Caco-2 (cell line): ENCODE measurements at places on chromosomes 12 and 14.

DNA sequence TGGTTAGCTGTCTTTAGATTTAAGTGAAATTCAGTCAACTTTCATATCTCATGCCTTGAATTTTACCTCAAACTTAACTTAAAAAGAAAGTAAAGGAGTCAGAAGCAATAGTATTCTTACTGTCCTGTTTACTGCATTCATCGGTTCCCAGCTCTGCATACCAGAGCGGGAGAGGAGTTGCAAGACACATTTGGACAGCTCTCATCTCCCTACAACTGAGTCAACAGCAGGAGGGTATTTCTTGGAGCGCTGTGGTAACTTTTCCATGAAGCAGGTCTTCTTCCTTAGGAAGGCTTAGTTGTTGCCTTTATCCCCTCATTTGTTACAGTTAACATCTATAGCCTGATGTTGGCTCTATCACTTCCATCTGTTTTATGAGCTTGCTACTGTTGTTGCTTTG lies 65.1 kb downstream of the TRMT5 start:
- DNase-seq: no peak

GRCh38 chr14:39469094-39469710 lies 37.0 kb upstream of the FBXO33 start:
- DNase-seq: peak; percentile 40

GRCh38 chr12:46159309-46159901 lies 109.4 kb downstream of the SLC38A1 start:
- DNase-seq: no peak

DNA sequence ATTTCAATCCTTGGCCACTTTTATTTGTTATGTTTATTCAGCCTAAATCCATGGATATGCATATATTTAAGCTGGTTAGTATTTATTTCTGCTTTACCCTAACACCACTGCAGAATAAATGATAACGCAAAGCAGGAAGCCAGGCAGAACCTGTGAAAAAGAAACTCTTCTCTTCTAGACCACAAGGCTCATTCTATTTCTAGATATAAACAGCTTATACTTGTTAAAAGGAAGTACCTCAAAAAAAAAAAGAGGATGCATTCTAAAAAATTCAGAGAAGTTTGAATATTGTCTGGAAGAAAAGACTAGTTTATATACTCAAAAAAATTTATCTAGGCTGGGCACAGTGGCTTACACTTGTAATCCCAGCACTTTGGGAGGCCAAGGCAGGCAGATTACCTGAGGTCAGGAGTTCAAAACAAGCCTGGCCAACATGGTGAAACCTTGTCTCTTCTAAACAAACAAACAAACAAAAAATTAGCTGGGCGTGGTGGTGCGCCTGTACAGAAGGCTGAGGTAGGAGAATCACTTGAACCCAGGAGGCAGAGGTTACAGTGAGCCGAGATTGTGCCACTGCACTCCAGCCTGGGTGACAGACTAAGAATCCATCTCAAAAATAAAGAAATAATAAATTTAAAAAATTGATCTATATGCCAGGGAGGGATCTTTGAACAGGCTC lies 55.8 kb downstream of the GALNT4 start:
- no peak for DNase-seq

- no peak for DNase-seq
Observed at GRCh38 chr14:93533842-93534241, 103.1 kb downstream of the UNC79 start.

DNA sequence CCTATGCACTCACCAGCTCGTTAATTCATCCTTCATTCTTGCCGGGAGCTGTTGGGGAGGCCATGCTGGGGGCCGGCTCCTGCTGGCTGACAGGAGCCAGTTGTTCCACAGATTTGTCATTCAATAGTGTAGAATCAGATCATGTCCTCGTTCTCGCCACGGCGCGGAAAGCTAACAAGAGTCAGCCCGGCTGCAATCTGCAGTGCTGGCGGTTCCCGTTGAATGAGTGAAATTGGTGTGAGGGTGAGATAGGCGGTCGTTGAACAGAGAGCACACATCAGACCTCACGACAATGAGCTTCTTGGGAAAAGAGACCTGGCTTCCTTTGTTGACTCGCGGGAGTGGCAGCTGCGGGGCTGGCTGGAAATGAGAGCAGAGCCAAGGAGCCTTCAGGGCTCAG lies 57.5 kb downstream of the KIF26A start:
- DNase-seq: no peak

DNA sequence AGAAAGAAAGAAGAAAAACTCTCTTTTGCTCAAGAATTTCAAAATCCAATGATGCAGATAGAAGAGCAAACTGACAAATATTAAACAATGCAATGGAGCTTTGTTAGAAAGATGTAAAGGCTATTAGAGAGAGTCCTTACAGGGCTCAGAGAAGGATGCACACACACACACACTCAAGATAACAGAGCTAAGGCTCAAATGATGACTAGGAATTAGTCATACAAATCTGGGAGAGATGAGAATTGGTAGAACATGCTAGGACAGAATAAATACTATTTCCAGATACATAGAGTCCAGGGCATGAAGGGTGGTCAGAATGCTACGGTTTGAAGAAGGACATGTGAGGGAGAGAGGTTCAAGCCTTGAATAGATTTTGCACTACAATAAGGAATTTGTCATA lies 650.1 kb upstream of the MDGA2 start:
- DNase-seq: no peak

DNA sequence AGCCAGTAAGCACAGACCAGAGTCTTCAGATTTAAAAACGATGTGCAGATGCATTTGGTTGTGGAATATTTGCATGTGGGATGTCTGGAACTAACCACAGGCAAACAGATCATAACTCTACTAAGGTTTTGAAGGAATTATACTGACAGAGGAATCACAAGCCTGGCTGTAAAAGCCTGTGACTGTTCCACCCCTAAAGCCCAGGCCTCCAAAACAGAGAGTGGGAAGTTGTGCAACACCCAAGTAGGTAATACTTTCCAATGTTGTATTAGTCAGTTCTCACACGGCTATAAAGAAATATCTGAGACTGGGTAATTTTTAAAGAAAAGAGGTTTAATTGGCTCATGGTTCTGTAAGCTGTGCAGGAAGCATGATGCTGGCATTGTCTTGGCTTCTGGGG lies 68.1 kb upstream of the DCD start:
- no peak for DNase-seq

GRCh38 chr14:21205678-21206581 lies 50.1 kb upstream of the OR5AU1 start:
- no peak for DNase-seq

GRCh38 chr12:5292651-5293050 lies 139.3 kb upstream of the NTF3 start:
- DNase-seq: no peak

DNA sequence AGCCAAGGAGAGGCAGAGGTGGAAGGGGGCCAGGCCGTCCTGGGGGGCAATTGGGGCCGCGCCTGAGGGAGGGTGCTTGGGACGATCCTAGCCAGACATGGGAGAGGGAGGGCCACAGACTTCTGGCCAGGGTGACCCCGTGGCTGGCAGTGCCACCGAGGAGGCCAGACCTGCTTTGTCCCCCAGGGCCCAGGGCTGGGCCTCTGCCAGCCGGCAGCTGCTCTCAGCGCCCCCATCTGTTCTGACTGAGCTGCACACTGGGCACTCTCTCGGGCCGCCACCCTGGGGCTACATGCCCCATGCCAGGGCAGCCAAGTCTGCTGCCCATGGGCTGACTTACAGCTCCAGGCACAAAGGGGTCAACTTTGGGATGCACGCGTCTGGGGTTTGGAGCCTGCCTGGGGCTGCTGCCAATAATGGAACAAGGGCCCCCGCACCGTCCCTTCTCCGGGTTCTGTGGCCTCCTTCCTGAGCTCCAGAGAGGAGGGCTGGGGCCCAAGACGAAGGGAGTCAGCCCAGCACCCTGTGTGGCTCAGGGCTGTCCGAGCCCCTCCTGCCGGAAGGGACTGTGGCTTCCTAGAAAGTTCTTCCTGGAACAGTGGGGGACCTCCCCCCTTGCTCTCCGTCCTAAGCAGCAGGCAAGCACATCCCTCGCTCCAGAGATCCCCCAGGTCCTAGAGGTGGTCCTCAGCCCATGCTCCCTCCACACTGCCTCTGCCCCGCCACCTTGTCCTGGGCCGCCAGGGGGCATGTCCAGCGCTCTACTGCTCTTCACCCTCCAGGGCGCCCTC lies 1.1 kb downstream of the ADSS1 start:
- no peak for DNase-seq

DNA sequence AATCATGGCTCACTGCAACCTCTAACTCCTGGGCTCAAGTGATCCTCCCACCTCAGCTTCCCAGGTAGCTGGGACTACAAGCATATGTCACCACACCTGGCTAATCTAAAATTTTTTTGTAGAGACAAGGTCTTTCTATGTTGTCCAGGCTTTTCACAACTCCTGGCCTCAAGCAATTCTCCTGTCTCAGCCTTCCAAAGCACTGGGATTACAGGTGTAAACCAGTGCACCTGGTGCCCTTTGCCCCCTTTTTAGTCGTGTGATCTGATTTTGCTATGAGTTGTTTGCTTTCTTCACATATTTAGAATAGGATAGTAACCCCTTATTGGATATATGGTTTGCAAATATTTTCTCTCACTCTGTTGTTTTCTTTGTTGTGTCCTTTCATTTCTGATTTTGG lies 1.7 kb upstream of the RAD52 start:
- peak; percentile 90 for DNase-seq

DNA sequence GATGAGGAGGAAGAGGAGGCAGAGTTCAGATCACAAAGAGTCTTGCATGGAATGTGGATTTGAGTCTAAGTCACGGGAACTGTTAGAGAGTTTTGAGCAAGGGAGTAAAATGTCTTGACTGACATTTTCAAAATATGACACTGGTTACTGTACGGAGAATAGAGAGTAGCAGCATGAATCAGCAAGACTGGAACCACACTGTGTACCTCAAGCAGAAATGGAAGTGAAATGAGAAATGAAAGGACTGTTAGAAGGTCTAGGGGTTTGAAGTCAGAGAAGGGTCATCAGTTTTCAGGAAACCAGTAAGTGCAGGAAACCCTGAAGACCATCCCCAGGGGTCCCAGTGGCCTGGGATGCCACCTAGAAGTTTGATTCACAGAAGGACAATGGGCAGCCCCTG lies 236.3 kb downstream of the GALC start:
- DNase-seq: no peak

DNA sequence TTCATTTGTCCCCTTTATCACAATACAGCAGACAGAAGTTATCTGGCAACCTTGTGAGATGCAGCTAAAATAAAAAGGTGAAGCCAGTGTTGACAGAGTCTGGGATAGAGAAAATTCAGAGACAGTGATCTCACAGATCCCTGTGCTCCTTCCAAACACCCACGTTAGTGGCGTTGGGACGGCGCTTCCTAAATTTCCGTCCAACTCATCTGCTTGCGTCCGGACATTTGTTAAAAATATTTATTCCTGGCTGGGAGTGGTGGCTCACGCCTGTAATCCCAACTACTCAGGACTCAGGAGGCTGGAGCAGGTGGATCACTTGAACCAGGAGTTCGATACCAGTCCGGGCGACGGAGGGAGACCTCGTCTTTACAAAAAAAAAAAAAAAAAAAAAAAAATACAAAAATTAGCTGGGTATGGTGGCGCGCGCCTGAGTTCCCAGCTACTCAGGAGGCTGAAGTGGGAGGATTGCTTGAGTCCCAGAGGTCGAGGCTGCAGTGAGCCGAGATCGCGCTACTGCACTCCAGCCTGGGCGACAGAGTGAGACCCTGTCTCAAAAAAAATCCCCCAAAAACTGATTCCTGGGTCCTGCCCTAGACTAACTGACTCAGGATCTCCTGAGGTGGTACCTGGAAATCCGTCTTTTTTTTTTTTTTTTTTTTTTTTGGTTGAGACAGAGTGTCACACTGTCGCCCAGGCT lies 708 bp upstream of the TCTN1 start:
- DNase-seq: no peak

- DNase-seq: no peak
Observed at GRCh38 chr14:61718039-61718438, 22.7 kb downstream of the HIF1A start.

GRCh38 chr12:29762637-29763300 lies 21.0 kb downstream of the TMTC1 start:
- DNase-seq: no peak

DNA sequence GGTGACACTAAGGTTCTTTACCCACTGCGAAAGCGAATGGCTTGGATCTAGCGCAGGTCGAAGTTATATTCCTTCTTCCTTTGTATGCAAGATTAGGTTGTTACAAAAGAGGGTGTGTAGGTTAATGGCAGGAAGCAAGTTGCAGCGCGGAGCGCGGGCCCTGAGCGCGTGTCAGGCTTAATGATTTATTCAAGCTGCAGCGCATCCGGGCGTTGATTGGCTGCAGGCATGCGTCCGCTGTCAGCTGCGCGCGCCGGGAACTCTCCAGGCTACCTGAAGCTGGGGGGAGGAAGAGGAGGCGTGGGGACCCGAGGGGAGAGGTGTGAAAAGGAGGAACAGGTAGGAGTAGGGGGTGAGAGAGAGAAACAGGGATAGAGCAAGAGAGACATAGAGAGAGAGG lies 7.4 kb downstream of the ASCL1 start:
- DNase-seq: peak; percentile 19

GRCh38 chr14:100568998-100569733 lies 18.1 kb downstream of the BEGAIN start:
- no peak for DNase-seq

- DNase-seq: no peak
Observed at GRCh38 chr12:19674437-19674836, 235.1 kb downstream of the AEBP2 start.

DNA sequence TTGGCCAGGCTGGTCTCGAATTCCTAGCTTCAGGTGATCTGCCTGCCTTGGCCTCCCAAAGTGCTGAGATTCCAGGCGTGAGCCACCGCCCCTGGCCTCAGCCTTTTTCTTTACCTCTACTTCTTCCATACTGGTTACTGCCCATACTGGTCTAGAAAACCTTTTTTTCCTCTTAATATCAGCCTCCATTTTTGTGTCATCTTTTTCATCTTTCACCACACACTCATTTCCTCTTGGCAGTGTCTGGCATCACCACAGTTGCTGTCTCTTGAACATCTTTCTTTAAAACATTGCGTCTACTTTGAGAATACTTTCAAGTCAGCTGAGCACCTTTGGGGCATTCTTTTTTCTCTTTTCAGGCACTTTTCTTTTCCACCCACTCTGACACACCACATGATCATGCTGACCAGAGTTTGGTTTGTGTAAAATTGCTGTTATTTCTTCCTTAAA lies 32.7 kb downstream of the DDX47 start:
- DNase-seq: no peak

GRCh38 chr12:64560396-64561301 lies 49.6 kb upstream of the RASSF3 start:
- no peak for DNase-seq

DNA sequence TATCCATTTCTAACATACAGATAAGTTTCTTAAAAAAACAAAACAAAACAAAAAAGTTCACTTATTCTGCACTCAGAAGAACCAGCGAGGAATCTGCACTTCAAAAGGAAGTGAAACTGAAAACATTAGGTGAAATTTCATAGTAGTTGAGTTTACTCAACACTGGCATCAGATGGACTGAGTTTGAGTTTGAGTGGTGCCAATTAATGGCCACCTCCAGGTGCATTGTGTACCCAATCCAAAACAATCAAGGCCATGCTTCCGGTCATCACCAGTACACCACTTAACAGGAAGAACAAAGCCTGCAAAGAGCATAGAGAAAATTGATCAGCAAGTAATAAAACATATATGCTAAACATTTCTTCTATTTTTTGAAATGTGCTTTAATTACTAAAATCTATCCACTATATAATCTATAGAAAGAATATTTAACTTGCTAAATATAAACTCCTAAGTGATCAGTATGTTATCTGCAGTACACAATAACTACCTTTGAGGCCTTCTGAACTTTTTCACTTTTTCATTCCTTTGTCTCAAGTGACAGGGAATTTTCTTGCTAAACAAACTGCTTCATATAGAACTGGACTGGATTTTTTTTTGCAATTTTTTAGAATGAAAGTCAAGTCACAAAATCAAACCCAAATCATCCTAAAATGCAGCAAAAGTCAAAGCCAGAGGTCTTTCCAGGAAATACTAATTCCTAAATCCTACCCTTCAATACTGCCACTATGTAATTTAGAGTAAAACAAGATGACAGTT lies 11.5 kb downstream of the SLC38A2 start:
- no peak for DNase-seq
